ENCODE measurements at places on chromosomes 5 and 9. TPM values are rescaled to one million over a fixed set of nuclear protein-coding genes. Genes with fewer than 3 reads are reported as not detected.

Gene SPATA31C1
- polyA plus RNA-seq = not detected

- H3K4me1 ChIP-seq = no peaks in the 10 kb centered on the region
- no peaks in the 10 kb centered on the region for H3K36me3 ChIP-seq
- DNase-seq = no peak
- H3K4me3 ChIP-seq = no peak overlapping the region
These were observed 456.3 kb downstream of the HINT1 start for GRCh38 chr5:130708754-130709153.

DNA sequence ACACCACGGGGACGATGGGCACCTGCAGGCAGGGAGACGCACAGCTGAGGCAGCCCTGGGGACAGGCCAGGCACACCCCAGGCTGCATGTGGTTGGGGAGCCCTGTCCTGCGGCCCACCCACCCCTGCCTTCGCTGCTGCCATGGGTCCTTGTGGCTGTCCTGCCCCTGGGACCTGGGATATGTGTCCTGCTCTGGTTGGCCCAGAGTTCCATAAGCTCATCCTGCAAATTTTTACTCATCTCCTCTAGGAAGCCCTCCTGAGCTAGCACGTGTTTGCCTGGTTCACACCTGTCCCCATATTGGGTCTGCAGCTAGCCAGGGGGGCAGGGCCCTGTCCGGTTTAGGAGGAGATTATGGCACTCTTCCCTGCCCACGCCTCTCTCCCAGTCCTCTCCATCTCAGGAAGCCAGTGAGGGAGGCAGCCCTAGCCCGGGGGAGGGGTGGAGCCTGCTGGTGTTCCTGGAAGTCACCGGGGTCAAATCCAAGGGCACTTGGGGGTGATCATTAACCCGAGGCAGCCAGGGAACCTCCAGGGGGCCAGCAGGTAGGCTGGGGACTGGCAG, 12.2 kb downstream of the EGFL7 start:
- DNase-seq = peak; percentile 78
- H3K27ac ChIP-seq = peak overlapping the region; percentile 59
- H3K4me1 ChIP-seq = peaks cover 49% of the 10 kb centered on the region
- H3K4me3 ChIP-seq = peak overlapping the region; percentile 24
- H3K36me3 ChIP-seq = no peaks in the 10 kb centered on the region

Gene GFI1B
- not detected for polyA plus RNA-seq

GRCh38 chr9:3008091-3008490, 164.2 kb upstream of the PUM3 start:
- no peaks in the 10 kb centered on the region for H3K4me1 ChIP-seq
- no peaks in the 10 kb centered on the region for H3K36me3 ChIP-seq
- no peak overlapping the region for H3K4me3 ChIP-seq
- H3K27me3 ChIP-seq = no peaks in the 10 kb centered on the region
- no peak overlapping the region for H3K27ac ChIP-seq

Gene SPATA31D4
- not detected for polyA plus RNA-seq

Gene CTSL
- polyA plus RNA-seq = 167 TPM

GRCh38 chr5:1144089-1144488, 32.2 kb upstream of the SLC12A7 start:
- no peaks in the 10 kb centered on the region for H3K36me3 ChIP-seq
- H3K4me3 ChIP-seq = no peak overlapping the region

- DNase-seq = no peak
- H3K27ac ChIP-seq = peak overlapping the region; percentile 35
- no peak overlapping the region for H3K4me3 ChIP-seq
- H3K27me3 ChIP-seq = no peaks in the 10 kb centered on the region
These were observed 12.9 kb downstream of the PRRC2B start for GRCh38 chr9:131406563-131407436.

Gene NR2F1-AS1
- polyA plus RNA-seq = 2.0 TPM

GRCh38 chr5:8349855-8350254, 480.9 kb downstream of the MTRR start:
- H3K27me3 ChIP-seq = no peaks in the 10 kb centered on the region
- H3K4me3 ChIP-seq = no peak overlapping the region
- no peak for DNase-seq
- H3K4me1 ChIP-seq = no peaks in the 10 kb centered on the region

Gene FOXD4L5
- not detected for polyA plus RNA-seq

GRCh38 chr9:15157381-15157780, 149.6 kb downstream of the TTC39B start:
- H3K4me3 ChIP-seq = no peak overlapping the region
- no peaks in the 10 kb centered on the region for H3K4me1 ChIP-seq
- no peak for DNase-seq
- no peaks in the 10 kb centered on the region for H3K36me3 ChIP-seq
- no peak overlapping the region for H3K27ac ChIP-seq

DNA sequence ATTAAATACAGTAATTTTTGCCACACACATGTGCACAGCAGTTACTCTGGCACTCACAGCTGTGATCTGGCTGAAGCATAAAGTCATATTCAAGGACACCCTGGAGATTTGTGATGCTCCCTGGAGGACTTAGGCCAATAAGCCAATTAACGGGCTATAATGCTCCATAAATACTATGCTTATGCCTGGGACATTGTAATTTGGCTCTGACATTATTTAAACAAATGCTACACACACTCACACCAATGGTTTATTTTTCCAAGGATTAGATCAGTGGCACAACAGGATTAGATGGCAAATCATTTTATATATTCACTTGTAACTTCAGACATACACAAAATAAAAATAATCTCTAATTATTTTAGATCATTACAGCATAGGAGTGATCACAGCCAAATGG, 111.2 kb downstream of the LMNB1 start:
- H3K4me3 ChIP-seq = no peak overlapping the region
- no peaks in the 10 kb centered on the region for H3K36me3 ChIP-seq
- H3K4me1 ChIP-seq = no peaks in the 10 kb centered on the region
- no peaks in the 10 kb centered on the region for H3K27me3 ChIP-seq
- no peak for DNase-seq

Gene BTNL9
- polyA plus RNA-seq = 4.6 TPM

- H3K27me3 ChIP-seq = no peaks in the 10 kb centered on the region
- H3K27ac ChIP-seq = no peak overlapping the region
- DNase-seq = no peak
- no peaks in the 10 kb centered on the region for H3K4me1 ChIP-seq
- no peak overlapping the region for H3K4me3 ChIP-seq
- no peaks in the 10 kb centered on the region for H3K36me3 ChIP-seq
These were observed 289.2 kb upstream of the PCSK5 start for GRCh38 chr9:75601280-75601679.

Gene UBE2B
- polyA plus RNA-seq = 91.6 TPM

Gene SPATA31E1
- polyA plus RNA-seq = not detected

Gene IL9
- polyA plus RNA-seq = not detected

GRCh38 chr5:124997186-124997893, 250.9 kb upstream of the ZNF608 start:
- H3K4me1 ChIP-seq = no peaks in the 10 kb centered on the region
- H3K4me3 ChIP-seq = no peak overlapping the region
- H3K36me3 ChIP-seq = no peaks in the 10 kb centered on the region
- no peak for DNase-seq
- no peak overlapping the region for H3K27ac ChIP-seq

Gene CENPK
- polyA plus RNA-seq = 1.1 TPM

DNA sequence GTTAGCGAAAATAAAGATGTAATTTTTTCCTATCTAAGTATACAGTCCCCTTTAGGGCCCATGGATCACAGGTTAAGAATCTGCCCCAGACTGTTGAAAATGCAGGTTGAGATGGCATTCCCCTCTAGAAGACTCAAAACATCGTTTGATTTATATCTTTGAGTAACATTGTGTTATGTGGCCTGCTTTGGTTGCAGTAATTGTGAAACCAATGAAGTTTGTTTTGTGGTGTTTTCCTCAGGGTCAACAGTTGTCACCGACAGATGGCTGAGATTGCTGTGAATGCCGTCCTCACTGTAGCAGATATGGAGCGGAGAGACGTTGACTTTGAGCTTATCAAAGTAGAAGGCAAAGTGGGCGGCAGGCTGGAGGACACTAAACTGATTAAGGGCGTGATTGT, 7.8 kb downstream of the CCT5 start:
- peaks cover 9% of the 10 kb centered on the region for H3K4me1 ChIP-seq
- H3K27me3 ChIP-seq = no peaks in the 10 kb centered on the region
- no peak for DNase-seq
- peaks cover 80% of the 10 kb centered on the region for H3K36me3 ChIP-seq

DNA sequence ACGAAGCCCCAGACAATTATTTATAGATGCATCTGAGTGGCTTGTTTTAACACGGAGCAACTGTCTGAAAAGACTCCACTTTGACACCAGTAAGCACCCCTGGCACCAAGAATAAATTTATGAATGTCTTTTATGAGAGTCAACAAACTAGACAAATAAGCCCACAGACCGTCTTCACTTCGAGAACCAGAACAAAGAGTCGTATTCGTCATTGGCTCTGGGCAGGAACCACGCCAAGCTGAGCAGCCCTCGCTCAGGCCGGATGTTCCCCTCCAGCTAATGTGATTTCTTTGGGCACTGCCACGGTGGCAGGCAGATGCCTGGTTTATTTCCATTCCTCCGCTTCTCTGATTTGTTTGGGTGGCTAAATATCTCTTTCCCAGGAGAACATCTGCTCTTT, 91.9 kb upstream of the STC2 start:
- H3K27me3 ChIP-seq = no peaks in the 10 kb centered on the region
- H3K36me3 ChIP-seq = no peaks in the 10 kb centered on the region
- no peak overlapping the region for H3K4me3 ChIP-seq
- DNase-seq = no peak
- H3K4me1 ChIP-seq = no peaks in the 10 kb centered on the region

GRCh38 chr5:168978015-168978414, 322.9 kb downstream of the SLIT3 start:
- H3K4me1 ChIP-seq = no peaks in the 10 kb centered on the region
- no peaks in the 10 kb centered on the region for H3K36me3 ChIP-seq
- H3K4me3 ChIP-seq = no peak overlapping the region
- H3K27ac ChIP-seq = no peak overlapping the region
- H3K27me3 ChIP-seq = no peaks in the 10 kb centered on the region

DNA sequence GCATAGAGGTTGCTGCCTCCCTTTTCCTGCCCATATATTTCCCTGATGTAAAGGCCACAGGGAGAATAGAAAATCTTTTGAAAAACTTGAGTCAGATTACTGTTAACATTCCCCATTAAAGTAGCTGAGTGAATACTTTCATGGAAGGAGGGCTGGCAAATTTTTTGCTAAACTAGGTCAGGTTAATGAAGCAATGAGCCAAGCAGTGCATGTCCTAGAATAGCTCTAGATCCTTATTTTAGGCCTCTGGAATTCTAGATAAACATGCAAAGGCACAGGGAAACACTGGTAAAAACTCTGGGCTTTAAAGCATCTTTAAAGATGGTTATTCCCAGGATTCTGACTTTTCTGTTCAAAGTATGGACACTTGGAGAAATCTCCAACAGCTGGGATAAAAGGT, 27.9 kb downstream of the TTC1 start:
- H3K4me1 ChIP-seq = no peaks in the 10 kb centered on the region
- no peak for DNase-seq
- no peak overlapping the region for H3K4me3 ChIP-seq
- no peak overlapping the region for H3K27ac ChIP-seq
- H3K27me3 ChIP-seq = no peaks in the 10 kb centered on the region
- H3K36me3 ChIP-seq = peaks cover 15% of the 10 kb centered on the region

GRCh38 chr5:132095424-132095972, 21.9 kb downstream of the CSF2 start:
- no peak overlapping the region for H3K27ac ChIP-seq
- H3K27me3 ChIP-seq = no peaks in the 10 kb centered on the region
- no peak overlapping the region for H3K4me3 ChIP-seq
- no peak for DNase-seq
- no peaks in the 10 kb centered on the region for H3K36me3 ChIP-seq

Gene LCN15
- not detected for polyA plus RNA-seq

Gene LHX6
- 0.10 TPM for polyA plus RNA-seq

Gene CER1
- not detected for polyA plus RNA-seq

GRCh38 chr5:120088412-120088811, 375.7 kb upstream of the PRR16 start:
- no peak overlapping the region for H3K27ac ChIP-seq
- no peak overlapping the region for H3K4me3 ChIP-seq
- no peaks in the 10 kb centered on the region for H3K36me3 ChIP-seq
- no peaks in the 10 kb centered on the region for H3K4me1 ChIP-seq

GRCh38 chr5:116778032-116778431, 203.4 kb upstream of the SEMA6A start:
- no peak for DNase-seq
- no peaks in the 10 kb centered on the region for H3K4me1 ChIP-seq
- no peak overlapping the region for H3K4me3 ChIP-seq
- no peaks in the 10 kb centered on the region for H3K27me3 ChIP-seq
- H3K27ac ChIP-seq = no peak overlapping the region

Data from liver (tissue), 10 donors.